ENCODE measurements at places on chromosomes 6 and 20.

DNA sequence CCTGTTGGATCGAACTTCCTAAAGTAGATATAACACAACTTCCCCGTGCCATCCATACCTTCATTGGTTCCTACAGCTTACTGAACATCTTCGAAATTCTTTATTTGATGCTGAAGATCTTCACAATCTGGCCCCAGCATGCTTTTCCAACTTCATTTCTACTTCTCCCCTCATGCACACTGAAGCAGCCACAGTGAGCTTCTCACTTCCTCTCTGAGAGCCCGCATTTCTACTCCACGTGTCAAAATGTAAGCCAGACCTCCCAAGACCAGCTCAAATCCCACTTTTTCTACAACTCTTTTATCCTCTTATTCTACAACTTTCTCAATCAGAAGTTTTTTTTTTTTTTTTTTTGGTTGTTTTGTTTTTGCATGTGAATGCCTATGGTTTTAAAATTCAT, 254.7 kb downstream of the GMPR start:
- no peak for DNase-seq

DNA sequence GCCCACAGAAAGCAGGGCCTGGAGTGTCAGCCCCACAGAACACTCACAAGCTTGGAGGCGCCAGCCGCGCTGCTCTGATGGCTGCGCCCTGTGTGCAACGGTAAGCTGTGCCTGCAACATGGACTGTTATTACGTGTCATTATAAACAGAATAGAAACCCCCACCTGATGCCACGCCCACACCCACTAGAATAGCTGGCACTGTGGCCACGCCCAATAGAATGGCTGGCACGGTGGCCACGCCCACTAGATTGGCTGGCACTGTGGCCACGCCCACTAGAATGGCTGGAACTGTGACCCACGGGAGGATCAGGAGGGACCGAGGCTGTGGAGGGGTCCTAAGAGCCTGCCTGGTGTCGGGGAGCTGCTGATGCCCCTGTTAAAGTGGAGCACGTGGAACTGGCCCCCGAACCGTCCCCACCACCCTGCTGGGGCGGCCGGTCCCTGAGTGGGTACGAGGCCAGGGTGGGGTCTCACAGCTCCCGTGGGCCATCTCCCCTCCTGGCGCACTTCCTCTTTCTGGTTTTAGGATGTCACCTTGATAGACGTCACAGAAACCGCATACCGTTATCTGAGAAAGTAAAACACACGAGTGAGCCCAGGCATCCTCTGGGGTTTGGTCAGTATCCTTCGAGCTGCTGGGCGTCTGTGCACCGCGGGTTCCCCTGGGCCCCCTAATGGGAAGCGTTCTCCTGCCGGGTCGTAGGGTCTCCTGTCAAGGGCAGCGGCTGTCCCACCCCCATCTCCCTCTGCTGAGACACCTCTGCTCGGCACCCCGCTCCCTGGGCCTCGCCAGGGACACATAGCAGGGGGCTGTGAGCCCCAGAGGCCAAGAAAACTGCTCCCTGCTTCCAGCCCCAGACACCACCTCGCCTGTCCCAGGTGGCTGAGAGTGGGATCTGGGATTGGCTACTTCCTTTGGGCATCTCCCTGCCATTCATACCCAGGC, 25.4 kb downstream of the SLC17A9 start:
- DNase-seq, result peak; percentile 66

DNA sequence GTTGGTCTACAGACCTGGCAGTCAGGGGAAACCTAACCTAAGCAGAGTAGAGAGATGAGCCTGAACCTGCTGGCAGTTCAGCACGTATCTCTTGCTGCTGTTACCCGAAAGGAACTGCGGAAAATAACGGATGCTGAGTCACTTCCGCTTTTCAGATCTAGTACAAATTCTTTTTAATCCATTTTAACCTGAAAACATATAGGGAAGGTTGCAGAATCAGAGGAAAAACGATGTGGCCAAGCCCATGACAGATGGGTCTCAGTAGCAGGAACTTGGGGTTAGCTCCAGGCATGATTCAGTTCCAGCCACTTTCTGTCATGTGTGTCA, 351.9 kb upstream of the PRND start:
- DNase-seq, result peak; percentile 42

- DNase-seq, result no peak
Measured at GRCh38 chr6:96157018-96157565, 141.3 kb downstream of the FUT9 start.

- no peak for DNase-seq
Measured at GRCh38 chr6:169216830-169217229, 36.8 kb downstream of the THBS2 start.

GRCh38 chr6:144098993-144099392, 3.6 kb upstream of the SF3B5 start:
- no peak for DNase-seq

DNA sequence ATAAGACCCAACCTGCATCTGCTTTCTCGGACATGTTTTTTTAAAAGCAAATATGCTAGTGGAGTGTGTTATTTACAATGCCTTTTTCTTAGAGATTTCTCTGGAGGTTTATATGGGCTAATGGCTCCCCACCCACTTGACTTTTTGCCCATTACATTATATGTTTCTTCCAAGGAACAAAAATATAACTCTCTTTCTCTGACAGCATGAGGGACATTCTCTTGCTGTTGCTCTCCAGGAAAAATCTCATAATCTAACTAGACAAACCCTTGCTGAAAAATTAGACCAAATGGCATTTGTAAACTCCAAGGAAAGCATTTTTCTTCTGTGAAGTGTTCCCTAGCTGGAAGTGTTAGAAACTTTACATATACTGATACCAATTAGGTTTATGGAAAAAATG, 213.7 kb downstream of the PRL start:
- DNase-seq, result no peak

DNA sequence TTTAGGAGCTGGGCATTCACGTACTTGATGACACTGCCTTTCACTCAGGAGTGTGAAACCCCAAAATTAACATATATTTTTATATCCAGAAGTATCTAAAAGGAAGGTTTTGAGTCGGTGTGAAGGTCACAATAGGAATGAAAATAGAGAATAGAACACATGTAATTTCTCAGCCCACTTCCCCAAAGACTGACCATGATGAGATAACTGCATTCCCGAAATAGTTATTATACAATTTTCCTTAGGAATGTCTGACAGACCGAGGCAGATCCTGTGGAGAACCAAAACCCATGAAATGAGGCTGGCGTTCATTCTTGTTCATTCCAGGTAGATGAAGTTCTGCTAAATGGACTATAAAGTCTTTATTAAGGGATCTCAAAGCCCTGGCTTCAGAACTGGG, 10.3 kb downstream of the NSFL1C start:
- DNase-seq, result no peak

DNA sequence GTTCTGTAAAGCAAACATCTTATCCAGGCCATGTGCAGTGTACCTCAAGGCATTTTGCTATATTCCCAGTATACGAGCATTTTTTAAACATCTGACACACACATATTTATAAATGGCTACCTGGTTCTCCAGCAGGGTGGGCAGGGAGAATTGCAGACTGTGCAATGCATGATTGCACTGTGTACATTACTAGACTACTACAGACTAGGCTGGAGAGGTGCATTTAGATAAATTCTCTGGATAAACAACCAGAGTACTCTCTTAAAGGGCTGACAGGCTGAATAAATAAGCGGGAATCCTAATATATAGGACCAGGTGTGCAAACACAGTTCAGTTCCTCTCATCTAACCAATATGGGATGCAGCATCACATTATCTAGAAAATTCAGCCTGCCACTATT, 428.3 kb upstream of the ARID1B start:
- DNase-seq, result no peak

DNA sequence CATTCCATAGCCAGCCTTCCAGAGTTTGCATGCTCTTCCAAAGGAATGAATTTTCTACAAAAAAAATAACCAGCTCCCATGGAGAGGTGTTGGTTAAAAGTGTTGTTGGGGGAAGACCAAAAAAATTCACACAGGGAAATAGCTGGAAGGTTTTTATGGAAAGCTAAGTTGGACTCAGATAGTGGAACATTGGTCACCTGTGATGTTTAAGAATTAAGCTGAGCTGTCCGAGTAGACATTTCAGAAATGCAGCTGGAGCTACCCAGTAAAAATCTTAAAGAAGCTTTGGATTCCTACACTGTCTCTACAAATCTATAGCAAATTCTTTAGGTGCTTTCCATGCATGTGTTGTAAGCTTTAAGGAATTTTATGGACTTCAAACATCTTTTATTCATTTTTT, 155.5 kb downstream of the THBS2 start:
- no peak for DNase-seq

DNA sequence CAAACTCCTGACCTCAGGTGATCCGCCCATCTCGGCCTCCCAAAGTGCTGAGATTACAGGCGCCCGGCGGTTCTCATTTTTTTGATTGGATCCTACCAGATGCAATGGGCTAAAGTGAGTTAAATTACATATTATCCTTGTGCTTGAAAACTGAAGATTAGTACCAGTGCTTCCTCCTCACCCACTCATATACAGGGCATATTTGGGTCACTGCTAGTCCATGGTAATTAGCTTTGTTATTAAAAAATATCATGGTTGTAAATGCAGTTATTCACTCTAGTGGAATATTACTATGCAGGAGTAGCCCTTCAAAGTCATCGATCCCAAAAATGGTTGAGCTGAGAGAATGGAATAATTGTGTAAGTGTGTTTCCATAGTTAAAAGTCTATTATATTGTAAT, 26.5 kb downstream of the ZNF292 start:
- DNase-seq, result no peak

DNA sequence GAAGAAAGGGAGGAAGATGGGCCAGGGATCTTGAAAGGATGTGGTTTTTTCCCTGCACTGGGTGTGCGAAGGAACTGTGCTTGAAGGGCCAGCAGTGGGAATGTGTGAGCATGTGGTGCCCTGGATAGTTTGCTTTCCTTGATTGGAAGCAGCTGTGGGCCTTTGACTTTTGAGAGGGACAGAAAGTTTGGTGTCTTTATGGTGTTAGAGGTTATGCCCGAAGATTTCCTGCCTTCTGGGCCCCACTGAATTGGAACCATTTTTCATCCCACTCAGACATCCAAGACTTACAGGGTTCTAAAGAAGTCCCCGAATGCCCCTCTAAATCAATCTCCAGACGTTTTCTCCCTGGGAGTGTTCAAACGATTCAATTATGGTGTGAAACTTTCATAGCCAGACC, 23.5 kb upstream of the EDN3 start:
- no peak for DNase-seq

DNA sequence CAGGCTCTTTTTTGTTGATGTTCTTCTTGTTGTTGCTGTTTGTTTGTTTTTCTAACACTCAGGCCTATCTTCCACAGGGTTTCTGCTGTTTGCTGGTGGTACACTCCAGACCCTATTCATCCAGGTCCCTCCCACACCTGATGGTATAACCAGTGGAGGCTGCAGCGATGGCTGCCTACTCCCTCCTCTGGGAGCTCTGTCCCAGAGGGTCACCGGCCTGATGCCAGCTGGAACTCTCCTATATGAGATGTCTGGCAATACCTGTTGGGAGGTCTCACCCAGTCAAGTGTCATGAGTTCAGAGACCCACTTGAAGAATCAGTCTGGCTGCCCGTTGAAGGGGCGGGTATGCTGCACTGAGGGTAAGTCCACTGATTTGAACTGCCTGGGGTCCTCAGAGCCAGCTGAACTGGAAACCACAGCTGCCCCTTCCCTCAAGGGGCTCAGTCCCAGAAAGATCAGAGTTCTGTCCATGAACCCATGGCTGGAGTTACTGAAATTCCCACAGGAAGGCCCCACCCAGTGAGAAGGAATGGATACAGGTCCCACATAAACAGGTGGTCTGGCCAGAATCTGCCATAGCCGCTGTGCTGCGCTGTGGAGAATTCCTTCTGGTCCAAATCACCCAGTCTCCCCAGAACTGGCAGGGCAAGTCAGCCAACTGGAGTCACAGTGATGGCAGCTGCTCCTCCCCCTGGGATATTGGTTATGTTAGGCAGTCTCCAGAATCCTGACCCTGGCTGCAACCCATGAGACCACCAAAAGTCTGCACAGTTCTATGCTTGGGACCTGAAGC, 664.4 kb downstream of the FRK start:
- no peak for DNase-seq

- no peak for DNase-seq
Measured at GRCh38 chr6:45417436-45417835, 39.7 kb upstream of the SUPT3H start.

- DNase-seq, result peak; percentile 4
Measured at GRCh38 chr6:169793408-169793807, 42.0 kb downstream of the ERMARD start.

- DNase-seq, result no peak
Measured at GRCh38 chr6:25449774-25450173, 170.6 kb downstream of the CARMIL1 start.

DNA sequence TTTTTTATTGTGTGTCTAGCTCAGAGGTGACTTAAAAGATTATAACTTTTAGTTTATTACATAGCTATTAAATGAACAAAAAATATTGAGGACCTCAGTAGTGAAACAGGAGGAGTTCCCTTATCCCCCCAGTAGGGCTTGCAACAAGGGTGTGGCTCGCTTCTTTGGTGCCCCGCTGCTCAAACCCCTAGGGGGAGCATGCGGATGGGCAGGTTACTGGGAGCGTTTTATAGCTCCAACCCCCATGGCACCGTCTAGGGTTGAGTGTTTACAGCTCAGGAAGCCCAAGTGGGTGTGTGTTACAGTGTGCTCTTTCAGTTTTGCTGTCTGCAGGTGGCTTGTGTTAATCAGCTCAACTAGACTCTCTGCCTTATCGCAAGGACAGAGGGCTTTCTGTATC, 1513.7 kb downstream of the GRIK2 start:
- no peak for DNase-seq

- DNase-seq, result no peak
Measured at GRCh38 chr6:98343004-98343403, 491.4 kb upstream of the POU3F2 start.

- peak; percentile 29 for DNase-seq
Measured at GRCh38 chr20:1686151-1686748, 28.7 kb upstream of the SIRPG start.

GRCh38 chr6:165678429-165678828, 15.4 kb upstream of the PDE10A start:
- DNase-seq, result no peak

GRCh38 chr20:588476-588875, 21.6 kb downstream of the TCF15 start:
- no peak for DNase-seq

GRCh38 chr20:325889-326644, 715 bp downstream of the SOX12 start:
- DNase-seq, result peak; percentile 63
